ENCODE measurements at places on chromosomes 6 and 20.

DNA sequence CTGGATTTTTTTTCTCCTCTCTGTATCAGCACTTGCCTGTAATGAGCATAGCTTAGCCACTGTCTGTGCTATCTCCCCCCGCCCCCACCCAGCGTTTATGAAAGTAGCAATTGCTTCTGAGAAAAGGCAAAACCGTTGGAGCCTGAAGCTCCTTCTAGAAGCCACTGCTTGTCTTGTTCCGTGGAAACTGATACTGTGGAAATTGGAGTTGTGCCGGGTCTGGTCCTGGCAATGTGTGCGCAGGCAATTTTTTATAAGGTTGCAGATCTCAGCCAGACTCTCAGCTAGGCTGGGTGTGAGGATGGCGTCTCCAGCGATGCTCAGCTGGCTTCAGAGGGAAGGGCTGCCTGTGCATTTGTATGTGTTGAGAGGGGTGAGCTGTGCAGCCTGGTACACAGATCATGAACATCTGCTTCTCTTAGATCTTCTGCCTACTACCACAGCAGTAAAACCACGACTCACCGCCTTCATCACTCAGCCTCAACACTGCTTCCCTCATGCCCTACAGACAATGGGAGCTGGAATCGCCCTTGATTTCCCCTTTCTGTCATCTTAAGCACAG lies 72.4 kb upstream of the GTSF1L start:
- DNase-seq, result no peak

GRCh38 chr6:66896415-66896814 lies 1189.4 kb upstream of the EYS start:
- no peak for DNase-seq

DNA sequence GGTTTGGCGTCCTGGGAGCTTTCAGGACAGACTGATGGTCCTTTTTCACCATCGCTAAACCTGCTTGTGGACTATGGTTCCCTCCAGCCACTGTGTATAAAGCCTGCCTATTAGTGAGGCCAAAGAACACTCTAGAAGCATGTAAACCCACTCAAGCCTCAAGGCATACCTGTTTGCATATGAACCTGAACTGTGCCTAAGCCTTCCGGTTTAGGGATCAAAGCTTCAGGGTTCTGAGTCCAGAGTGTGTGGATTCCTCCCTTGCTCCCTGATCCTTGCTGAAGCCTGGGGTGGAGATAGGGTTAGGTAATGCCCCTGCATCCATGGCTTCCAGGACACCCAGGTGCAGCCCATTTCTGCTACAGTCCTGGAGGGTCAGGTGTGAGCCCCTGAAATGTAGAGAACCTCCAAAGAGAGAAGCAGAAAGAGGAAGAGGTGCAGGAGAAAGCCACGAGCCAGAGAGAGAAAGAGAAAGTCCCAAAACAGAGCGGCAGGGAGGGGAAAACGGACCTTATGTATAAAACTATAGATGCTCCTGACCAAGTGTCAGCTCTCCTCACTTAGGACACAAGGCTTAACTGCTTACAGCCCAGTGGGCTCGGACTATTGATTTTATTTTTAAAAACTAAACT lies 93.3 kb downstream of the SCML4 start:
- no peak for DNase-seq

DNA sequence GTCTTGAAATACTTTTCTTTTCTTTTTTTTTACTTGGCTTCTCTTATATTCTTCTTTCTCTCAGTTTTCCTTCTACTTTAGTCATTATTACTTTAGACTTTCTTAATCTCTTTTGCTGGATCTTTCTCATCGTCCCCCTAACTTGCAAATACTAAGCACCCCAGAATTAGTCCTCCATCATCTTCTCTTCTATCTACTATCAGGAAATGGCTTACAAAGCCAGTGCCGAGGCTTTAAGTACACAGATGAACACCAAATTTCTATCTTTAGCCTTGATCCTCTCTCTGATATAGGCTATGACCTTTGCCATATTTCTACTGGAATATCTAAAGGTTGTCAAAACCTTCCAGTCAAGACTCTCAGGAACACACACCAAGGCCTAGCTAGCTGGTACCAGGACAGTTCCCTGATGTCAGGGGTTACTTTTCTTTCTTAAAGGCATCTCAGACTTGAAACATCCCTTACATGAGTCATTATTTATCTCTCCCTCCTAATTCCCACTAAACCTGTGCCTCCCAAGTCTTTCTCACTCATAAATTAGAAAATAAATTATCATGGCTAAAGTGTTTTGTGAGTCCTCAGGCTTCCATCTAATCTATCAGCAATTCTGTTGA lies 278.6 kb upstream of the TCF21 start:
- DNase-seq, result no peak

- no peak for DNase-seq
Observed at GRCh38 chr6:4610256-4610655, 165.9 kb upstream of the CDYL start.

Data from cortex of kidney (tissue), 1 donor.